ENCODE measurements at places on chromosomes 12 and 14.

DNA sequence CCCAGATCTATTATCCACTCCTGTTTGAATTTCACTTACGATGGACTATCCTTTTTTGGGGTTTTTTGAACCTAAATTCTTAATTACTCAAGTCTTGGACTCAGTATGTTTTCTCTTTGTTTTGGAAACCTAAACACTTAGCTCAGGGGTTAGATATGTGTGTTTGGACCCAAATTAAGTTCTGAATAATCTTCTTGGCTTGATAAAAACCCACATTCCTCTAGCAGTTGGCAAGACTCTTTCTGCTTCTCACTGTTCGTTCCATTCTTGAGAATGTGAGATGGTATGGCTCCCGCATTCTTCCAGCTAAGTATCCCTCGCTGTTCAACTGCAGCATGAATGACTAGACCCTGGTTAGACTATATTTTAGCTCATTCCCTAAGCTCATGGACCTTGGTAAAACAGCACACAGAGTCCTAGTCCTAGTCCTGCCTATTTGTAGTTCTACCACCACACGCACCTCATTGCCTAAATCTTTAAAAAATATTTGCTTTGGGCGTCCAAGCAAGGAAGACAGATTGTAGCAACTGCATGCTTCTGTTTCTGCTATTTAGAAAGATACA, 860.0 kb downstream of the RPS29 start:
- DNase-seq: no peak

GRCh38 chr14:71414631-71415403, 507.6 kb downstream of the PCNX1 start:
- DNase-seq: no peak

GRCh38 chr12:18546399-18546798, 191.4 kb downstream of the PLCZ1 start:
- DNase-seq: no peak

GRCh38 chr12:43285159-43285598, 266.8 kb downstream of the ADAMTS20 start:
- no peak for DNase-seq

GRCh38 chr12:105888696-105889095, 250.1 kb downstream of the NUAK1 start:
- DNase-seq: no peak

Measured in AML-193 (cell line).